ENCODE measurements at places on chromosomes 2 and 18.
A peak's percentile ranks its signal among the peaks of the same experiment; 100 is the strongest.

DNA sequence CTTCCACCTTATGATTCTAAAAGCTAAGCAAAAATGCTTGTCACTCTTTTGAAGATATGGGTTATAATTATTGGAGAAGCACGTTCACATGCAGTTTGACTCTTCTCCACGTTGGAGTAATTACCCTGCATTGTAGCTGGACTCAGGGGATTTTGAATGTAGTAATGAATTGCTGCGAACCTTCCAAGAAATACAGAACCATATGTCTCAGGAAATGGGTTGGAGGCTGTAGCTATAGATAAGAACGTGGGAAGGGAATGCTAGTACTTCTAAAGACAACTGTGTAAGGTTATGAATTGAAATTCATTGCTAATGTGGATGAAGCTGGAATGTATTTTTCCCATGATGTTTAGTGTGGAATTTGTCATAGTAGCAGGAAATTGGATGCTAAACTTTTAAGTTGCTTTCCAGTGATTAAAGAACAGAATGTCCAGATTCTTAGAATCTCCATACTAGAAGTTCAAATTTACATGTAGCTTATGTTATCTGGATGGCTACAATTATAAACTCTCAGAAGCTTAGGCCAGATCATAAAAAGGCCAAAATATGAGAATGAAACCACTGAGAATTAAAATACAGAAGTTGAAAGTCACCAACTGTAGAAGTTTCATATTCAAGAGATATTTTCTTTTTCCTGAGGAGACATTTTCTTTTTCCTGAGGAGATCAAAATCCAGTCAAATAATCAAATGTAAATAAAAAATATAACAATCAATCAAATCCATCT is 27.3 kb upstream of the SPOPL start:
- DNase-seq, result no peak

DNA sequence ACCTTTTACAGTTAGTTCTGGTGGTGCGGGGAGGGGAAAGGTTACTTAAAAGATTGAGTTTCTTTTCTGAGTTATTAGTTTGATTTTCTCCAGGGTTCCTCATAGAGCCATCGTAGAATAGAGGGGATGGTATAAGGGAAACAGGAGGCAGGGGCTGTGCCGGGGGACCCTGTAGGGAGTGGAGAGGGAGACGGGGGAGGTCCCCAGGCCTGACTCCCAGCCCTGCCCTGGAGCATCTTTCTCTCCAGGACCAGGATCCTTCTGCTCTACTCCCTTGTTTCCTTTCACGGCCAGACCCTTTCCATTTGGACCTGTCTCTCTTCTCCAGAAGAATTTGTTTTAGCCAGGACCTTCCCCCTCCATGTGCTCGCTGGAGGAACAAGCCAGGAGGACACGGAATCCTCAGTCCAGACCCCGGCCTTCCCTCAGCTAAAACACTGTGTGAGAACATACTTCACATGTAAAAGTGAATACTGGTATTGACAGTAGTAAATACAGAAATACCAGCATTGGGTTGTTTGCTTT is 35.4 kb downstream of the DGKD start:
- DNase-seq, result no peak

GRCh38 chr2:131125195-131125757 is 20.1 kb downstream of the PLEKHB2 start:
- DNase-seq, result no peak

DNA sequence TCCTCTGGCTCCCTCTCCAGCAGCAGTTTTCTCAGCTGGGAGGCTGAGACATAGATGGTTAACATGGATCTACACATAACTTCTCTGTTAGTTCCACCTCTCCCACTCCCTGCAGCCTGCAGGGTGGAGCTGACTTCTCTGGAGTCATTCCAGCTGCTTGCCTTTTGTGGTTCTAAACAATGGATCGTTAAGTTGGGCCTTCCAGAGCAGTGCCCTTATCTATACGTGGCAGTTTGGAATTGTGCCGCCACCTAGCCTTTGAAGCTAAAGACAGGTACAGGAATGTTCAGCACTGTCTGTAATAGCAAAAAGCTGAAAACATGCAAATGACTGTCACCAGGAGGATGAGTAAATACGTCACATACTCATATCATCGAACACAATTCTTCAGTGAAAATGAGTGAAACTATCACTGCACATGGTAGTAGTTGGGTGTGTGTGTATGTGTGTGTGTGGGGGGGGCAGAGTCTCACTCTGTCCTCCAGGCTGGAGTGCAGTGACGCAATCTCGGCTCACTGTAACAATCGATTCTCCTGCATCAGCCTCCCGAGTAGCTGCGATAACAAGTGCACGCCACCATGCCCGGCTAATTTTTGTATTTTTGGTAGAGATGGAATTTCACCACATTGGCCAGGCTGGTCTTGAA is 50.3 kb downstream of the SH2D6 start:
- DNase-seq, result no peak

- DNase-seq, result no peak
These were observed 126.5 kb downstream of the GPR39 start for GRCh38 chr2:132542953-132543569.

- DNase-seq, result peak; percentile 30
These were observed 21.1 kb downstream of the CPS1 start for GRCh38 chr2:210577263-210578071.

DNA sequence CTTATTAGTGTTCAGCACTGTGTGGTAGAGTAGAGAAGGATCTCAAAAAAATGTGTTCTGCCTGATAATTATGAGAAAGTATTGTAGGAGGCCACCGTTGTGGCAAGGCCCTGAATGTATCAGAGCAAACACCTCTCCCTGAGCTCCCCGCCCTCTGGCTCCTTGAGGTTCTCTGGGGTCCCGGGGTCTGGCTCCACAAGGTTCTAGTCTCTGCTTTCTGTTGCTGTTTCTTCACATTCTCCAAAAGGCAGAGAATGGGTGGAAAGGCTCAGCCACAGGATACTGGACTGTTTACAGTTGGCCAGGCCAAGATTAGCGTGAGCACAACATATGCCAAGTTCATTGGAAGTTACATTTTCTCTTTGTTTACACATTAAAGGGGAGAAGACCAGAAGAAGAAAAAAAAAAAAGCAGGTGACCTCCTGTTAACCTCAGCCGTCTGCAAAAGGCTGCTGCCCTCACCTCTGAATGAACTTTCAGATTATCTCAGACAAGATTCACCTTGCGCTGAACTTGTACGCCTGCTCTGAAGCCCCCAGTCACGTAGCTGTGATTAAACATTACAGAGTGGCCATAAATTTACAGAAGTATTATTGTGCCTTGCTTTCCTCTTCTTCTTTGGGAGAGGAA is 56.6 kb upstream of the CYP26B1 start:
- DNase-seq, result no peak

- DNase-seq, result no peak
These were observed 121.2 kb downstream of the NR4A2 start for GRCh38 chr2:156211318-156211717.

GRCh38 chr2:170213651-170214050 is 35.7 kb downstream of the MYO3B start:
- DNase-seq, result no peak

- DNase-seq, result no peak
These were observed 125.5 kb upstream of the REV1 start for GRCh38 chr2:99615247-99615771.

- DNase-seq, result no peak
These were observed 37.2 kb downstream of the ANKRD12 start for GRCh38 chr18:9173770-9174233.

GRCh38 chr2:239018271-239019182 is 170.6 kb downstream of the TWIST2 start:
- no peak for DNase-seq

DNA sequence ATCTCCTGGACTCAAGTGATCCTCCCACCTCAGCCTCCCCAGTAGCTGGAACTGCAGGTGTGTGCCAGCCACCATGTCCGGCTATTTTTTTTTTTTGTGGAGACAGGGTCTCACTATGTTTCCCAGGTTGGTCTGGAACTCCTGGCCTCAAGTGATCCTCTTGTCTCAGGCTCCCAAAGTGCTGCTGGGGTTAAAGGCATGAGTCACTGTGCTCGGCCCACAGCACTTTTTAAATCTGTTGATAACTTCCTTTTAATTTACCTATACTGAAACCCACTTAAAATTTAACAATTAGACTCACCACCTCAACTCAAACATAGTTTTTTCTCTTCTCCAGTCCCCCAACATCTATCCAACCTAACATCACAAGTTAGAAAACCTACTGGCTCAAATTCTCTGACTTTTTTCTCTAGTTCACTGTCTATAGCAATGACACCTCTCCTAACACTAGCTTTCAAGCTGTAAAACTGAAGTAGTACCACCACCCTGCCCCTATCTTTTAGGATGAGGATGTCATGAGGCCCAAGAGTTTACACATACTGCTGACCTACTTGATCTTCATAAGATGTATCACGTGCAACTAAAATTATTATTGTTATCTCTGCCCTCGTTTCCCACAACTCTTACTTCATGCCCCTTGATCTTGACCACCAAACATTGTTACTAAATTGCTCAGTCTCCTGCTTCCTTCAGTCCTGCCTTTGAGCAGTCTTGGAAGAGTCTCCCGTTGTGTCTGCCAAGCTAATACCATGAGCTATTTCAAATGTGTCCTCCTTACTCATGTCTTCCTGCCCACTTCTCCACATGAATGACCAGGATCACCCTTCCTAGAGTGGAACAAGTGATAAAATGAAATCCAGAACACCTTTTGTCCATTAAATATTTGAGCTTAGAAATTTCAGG is 142.3 kb upstream of the ZFP36L2 start:
- DNase-seq, result no peak

DNA sequence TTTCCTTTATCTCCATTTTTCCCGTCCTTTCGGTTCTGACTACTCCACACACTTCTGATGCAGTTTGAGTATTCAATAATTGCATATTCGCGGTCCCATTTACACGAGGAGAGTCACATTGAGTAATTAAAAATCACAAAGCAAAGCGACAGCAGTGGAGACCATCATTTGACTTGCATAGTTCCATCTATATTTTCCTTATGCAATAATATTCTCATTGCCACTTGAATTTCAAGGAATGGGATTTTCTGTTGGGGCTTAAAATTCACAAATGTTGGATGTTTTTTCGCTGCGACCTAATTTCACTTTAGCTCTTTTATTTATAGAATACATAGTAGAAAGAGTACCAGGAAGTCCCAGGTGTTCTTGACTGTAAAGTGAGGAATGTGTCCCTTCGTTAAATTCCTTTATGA is 186.8 kb downstream of the ZEB2 start:
- DNase-seq, result no peak

DNA sequence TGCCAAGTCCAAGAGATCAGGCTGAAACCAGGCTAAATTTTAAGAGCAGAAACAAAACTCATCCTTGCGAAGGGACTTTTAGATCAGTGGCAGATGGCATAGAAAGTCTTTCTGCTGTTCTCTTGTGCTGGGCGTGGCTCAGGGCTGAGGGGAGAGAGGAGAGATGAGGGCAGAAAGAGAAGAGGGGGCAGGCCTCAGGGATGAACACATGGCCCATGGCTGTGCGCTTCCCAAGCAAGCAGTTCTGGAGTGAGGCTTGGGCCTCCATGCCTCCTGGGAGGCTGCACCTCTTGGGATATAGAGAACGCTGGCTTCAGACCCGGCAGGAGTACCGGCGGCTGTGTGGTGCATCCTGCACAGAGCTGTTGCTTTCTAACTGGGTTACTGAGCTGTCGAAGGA is 41.0 kb downstream of the HPCAL1 start:
- no peak for DNase-seq

- no peak for DNase-seq
These were observed 21.1 kb downstream of the NFE2L2 start for GRCh38 chr2:177243476-177243875.

DNA sequence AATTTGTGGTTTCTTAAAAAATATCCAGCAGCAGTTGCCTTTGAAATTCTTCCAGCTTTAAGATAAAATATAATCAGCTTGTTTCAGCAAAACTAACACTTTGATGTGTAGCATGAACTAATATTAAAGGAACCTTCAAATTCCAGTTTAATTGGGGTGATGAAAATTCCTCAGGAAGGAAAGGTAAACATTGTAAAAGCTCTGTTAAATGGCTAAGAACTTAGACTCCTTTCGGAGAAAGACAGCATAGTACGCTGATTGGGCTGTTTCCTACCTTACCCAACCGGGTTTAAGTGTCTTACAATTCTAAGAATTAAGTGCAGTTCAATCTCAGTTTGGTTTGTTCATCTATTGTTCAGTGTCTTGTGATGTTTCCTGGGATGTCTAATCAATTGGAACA is 108.3 kb downstream of the CDH7 start:
- DNase-seq, result no peak

- DNase-seq, result no peak
These were observed 154.1 kb upstream of the RBBP8 start for GRCh38 chr18:22778996-22779395.

GRCh38 chr2:168687314-168687713 is 115.1 kb upstream of the NOSTRIN start:
- DNase-seq, result peak; percentile 12

DNA sequence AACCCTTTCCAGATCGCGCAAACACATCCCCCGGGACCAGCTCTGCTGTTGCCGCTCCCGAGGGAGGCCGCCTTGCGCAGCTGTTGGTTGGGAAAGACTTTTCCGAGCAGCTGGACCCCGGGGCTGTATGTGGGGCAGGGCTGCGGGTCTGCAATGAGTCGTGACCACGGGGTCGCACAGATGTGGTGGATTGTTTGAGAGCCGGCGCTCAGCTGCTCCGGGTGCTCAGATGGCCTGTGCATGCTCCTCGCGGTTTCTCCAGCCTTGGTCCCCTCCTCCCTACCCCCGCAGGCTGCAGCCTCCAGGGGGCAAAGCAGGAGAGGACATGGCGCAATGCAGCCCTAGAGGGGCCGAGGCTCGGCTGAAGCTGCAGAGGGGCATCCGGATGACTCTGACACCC is 105.2 kb upstream of the OTOS start:
- DNase-seq, result no peak

DNA sequence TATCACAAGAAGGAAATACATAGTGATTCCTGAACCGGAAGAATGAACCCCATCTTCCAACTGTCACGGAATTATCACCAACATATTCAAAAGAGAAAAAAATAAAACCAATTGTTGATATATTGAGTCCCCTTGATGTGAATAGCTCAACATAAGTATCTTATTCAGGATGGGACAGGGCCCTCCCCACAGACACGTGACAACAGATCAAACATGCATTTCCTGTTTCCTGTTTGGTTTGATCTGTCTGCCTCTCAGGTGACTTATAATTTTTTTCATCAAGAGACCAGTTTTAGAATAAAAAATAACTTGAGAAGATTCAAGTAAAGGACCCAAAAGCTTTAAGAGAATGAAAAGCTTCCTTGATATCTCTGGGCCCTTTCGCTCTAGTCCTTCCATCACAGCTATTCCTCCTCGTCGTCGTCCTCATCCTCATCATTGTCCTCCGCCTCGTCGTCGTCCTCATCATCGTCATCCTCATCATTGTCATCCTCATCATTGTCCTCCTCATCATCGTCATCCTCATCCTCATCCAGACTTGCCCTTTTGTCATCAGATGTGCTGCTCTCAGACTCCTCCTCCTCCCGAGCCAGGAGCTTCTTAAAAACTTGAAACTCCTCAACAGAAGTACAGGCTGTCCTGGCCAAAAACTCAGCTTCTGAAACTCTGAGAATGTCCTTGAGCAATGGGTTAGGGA is 6.3 kb downstream of the MTERF4 start:
- DNase-seq, result peak; percentile 59

All from CD4-positive, alpha-beta T cell treated with Interleukin-1 beta for 1 hour (primary cell).